ENCODE measurements at places on chromosomes 13 and 19.
A peak's percentile ranks its signal among the peaks of the same experiment; 100 is the strongest.

GRCh38 chr19:10551698-10552301 lies 8.1 kb downstream of the ATG4D start:
- no peak for DNase-seq

DNA sequence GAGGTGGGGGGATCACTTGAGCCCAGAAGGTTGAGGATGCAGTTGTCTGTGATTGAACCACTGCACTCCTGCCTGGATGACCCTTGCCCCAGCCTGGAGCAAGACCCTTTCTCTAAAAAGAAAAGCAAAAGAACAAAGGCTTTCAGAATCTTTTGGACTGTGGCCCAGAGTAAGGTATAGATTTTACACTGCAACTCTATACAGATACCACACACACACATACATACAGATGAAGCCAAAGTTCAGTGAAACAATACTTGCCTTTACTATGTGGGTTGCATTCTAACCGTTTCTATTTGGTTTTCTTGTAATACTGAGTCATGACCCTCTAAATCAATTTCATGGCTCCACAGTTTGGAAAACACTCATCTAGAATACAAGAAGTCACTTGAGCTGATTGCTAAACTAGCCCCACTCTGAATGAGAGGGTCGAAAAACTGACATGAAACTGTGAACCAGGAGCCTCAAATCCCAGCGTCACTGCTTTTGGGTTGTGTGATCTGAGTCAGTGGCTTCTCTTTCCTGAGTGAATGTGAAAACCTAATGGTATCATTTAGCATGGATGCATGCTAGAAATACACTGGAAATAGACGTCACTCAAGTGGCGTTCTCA lies 756.1 kb downstream of the UQCRFS1 start:
- no peak for DNase-seq

DNA sequence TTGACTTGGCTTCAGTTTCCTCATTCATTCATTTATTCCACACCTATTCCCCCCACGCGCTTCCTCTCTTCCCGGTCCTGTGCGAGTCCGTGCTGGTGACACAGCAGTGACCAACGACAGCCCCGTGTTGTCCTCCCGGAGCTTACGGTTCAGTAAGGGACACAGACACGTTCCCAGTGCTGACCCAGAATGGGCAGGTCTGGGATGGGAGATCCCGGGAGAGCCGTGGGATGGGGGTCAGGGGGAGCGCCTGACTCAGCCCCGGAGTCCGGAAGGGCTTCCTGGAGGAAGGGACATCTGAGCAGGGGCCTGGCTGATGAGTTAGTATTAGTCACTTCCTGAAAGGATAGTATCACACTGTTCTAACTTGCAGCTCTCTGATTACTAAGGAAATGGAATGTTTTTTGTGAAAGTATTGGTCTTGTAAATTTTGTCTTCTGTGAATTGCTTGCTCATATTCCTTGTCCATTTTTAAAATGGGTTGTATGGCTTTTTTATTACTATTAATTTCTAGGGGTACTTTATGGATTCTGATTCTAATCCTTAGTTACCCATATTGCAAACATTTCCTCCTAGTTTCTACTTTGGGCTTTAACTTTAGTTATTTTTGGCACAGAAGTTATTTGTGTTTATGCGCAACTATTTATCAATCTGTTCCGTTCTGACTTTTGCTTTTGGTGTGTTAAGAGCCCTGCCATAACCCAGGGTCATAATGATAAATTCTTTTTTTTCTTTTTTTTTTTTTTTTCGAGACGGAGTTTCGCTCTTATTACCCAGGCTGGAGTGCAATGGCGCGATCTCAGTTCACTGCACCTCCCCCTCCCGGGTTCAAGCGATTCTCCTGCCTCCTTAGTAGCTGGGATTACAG lies 708 bp upstream of the ERCC1 start:
- DNase-seq = peak; percentile 4

GRCh38 chr19:32154418-32154817 lies 191.0 kb upstream of the ZNF507 start:
- DNase-seq = no peak

- no peak for DNase-seq
Measured at GRCh38 chr13:74068471-74068870, 65.7 kb downstream of the KLF12 start.

DNA sequence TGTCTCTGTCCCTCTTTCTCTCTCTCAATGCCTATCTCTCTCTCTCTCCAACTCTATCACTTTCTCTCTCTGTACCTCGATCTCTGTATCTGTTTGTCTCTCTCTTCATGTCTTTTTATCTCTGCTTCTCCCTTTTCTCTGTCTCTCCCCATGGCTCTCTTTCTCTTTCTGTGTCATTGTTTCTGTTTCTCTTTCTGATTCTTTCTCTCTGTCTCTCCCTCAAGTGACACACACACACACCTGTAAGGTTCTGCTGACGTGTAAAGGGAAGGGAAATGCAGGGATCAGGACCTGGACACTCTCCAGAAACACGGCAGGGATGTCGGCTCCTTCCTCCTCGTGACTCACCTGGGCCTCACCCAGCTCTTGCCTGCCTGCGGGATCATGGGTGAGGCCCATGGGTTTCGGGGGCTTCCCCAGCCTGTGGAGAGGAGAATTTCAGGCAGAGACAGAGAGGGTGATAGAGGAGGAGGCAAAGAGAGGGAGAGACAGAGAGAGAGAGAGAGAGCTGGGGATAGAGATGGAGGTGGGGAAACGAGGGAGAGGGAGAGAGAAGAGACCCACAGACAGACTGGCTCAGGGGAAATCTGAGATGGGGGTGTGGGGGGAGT lies 5.4 kb upstream of the PLAUR start:
- no peak for DNase-seq

DNA sequence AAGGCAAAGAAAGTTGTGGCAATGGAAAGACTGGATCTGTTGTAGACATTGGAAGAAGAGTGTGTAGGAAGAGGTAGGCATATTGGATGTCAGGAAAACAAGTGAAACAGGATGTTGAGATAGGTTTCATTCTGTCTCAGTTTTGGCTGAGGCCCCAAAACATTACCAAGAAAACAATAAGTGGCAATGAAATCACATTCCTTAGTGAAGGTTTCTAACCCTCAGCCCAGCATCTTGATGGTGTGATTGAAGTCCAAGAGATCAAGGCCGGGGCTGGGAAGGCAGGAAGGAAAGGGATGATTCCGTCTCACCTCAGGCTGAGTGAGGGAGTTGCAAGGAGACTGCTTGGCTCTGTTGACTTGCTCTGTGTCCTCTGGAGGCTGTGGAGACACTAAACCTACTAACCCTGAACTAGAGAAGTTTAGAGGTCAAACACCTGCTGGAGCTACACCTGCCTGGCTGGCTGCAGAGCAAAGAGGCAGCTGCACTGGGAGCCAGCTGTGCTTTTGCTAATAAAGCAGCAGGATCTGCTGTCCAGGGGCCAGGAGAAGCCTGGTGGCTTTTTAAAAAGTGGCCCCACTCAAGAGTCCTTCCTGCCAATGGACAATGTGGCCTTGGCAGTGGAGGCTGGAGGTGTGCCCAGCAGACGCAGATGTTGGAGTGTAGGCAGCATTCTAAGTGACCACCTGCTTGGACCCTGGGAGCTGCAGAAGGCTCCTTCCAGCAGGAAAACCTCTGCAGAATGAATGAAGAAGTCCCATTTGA lies 53.6 kb downstream of the DGKH start:
- peak; percentile 43 for DNase-seq
